ENCODE measurements at places on chromosomes 1 and 21.

GRCh38 chr1:171256940-171257606 lies 8.8 kb downstream of the FMO1 start:
- no peak for DNase-seq

- peak; percentile 48 for DNase-seq
These were observed 154.4 kb downstream of the OMA1 start for GRCh38 chr1:58392083-58392482.

- DNase-seq = no peak
These were observed 78.6 kb downstream of the MORN1 start for GRCh38 chr1:2312515-2313301.

- DNase-seq = no peak
These were observed 483.7 kb downstream of the CAMTA1 start for GRCh38 chr1:7268983-7269382.

DNA sequence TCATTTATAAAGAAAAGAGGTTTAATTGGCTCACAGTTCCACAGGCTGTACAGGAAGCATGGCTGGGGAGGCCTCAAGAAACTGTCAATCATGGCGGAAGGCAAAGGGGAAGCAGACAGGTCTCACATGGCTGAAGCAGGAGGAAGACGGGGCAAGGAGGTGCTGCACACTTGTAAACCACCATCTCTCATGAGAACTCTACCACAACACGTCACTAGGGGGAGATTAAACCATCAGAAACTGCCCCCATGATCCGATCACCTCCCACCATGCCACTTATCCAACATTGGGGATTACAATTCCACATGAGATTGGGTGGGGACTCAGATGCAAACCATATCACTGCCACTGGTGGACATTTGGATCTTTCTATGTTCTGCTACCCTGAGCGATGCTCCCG lies 351.4 kb downstream of the NPHP4 start:
- DNase-seq = no peak

DNA sequence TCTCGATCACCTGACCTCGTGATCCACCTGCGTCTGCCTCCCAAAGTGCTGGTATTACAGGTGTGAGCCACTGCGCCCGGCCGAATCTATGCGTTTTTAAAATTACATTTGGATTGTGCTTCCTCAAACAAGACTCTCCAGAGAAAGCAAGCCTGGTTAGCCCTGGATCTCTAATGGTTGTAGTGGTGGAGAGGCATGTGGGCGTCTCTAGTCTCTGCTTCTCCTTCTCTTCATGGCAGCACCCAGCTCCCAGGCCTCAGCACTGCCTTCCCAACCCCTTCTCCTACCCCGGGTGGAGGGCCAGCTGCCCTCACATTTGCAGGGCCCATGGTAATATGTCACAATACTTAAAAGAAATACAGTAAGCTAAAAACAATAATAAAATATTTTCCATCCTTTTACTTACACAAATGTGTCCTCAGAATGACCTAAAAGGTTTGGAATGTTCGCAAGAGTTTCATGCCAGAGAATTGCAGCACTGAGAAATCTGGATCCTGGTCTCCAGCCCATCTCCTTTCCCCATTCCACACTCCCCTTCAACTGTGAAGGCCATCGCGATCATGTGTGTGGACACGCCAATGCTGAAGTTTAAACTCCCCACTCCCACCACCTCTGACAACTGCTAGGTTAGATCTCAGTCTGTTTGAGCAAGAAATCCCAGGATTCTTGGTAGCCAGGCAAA lies 7.0 kb downstream of the OR14I1 start:
- DNase-seq = no peak

- no peak for DNase-seq
These were observed 13.5 kb downstream of the LDLRAP1 start for GRCh38 chr1:25556791-25557476.

DNA sequence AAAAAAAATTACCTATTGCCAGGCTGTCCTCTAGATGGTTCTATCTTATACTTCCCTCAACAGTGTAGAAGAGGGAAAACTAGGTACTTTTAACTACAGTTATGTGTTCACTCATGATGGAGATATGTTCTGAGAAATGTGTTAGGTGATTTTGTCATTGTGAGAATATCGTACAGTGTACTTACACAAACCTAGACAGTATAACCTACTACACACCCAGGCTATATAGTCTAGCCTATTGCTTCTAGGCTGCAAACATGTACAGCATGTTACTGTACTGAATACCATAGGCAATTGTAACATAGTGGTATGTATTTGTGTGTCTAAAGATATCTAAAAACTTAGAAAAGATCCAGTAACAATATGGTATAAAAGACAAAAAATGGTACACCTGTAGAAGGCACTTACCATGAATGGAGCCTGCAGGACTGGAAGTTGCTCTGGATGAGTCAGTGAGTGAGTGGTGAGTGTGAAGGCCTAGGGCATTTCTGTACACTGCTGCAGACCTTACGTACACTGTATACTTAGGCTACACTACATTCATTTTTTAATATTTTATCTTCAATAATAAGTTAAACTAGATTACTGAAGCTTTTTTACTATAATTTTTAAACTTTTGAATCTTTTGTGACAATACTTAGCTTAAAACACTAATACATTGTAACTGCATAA lies 13.2 kb downstream of the MGST3 start:
- no peak for DNase-seq

GRCh38 chr1:53500204-53501064 lies 41.2 kb downstream of the DMRTB1 start:
- no peak for DNase-seq

- no peak for DNase-seq
These were observed 17.5 kb downstream of the ZMYM4 start for GRCh38 chr1:35285771-35286606.

GRCh38 chr1:165376041-165376810 lies 19.7 kb upstream of the LMX1A start:
- DNase-seq = peak; percentile 40

DNA sequence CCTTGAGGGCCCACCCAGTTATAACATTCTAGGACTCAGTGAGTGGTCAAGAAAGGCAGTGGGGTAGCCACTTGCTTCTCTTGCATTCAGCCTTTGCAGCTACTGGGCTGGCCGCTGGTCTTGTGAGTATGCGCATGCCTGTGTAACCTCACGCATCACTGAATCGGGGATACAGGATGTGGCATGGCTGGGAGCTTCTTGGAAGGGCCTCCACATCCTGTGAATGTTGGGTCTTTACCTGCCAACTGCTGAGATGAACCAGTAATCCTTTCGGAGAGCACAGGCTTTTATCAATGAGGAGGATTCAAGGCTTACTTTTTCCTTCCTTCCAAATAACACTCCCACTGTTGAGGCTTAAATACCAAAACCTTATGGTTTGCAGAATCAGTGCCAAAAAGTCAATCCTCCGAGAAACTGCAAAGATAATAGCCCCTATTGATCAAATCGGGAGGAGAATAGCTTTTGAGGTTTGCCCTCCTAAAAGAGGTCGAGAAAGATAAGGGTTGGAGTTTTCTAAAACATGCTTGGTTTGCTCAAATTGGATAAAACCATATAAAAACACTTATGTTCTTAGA lies 198.9 kb upstream of the UBE2U start:
- no peak for DNase-seq

- DNase-seq = no peak
These were observed 15.0 kb upstream of the IKBKE start for GRCh38 chr1:206455289-206455665.

DNA sequence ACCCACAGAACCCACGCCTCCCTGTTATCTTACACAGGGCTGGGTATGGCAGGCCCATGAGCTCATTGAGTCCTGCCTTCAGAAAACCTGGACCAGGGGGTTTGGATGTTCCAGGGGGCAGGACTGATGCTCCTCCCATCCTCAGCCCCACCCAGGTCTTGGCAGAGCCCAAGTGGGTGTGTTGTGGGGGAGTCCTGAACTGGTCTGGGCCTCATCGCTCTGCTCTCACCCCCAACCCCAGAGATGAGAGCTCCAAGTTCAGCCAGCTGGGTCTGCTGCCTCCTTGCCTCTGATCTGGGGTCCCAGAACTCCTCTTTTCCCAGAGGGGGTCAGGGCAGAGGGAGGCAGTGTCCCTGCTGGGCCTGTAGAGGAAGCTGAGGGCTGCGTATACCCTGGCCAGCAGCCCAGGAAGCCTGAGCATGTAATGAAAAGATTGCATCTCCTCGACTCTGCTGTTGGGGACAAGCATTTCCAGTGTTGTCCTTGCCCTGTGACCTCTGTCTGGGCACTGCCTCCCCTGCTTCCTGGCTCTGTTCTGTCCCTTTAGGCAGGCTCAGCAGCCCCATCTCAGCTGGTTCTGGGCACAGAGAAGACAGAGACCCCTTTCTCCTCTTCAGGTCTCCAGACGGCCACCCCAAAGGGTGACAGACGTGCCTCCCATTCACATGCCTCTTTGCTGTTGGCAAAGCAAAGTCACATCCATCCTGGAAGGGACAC lies 54.7 kb upstream of the EPS8L3 start:
- DNase-seq = peak; percentile 20

DNA sequence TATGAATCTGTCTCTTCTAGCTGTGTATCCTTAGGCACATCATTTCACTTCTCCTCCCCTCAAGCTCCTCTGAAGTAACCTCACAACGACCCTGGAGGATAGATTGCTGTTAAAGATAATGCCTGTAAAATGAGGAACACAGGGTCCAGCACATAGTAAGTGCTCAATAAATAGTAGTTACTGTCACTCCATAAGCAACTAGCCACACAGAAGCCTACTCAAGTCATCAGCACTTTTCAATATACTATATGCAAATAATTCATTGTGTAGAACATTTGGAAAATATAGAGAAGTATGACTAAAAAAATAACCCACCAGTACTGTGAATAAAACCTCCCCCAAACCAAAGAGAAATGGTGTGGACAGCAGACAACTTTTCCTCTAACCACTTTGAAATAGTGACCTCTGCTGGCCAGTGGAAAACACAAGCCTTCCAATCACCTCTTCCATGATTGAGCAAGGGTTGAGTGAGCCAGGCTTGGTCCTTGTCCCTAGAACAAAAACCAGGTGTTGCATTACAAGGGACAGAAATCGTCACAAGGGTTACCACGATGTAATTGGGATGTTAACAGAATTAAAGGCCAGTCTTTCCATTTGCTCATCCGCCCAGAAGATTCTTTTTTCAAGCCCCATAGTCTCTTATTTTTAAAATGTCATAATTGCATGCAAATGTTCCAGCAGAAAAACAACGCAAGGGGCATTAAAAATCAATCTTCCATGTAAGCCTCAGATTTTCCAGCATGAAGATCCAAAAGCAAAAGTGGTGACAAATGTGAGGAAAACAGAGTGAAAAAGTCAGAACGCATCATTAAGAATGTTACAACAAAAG lies 15.7 kb upstream of the GLIS1 start:
- peak; percentile 60 for DNase-seq

- DNase-seq = peak; percentile 60
These were observed 78.6 kb downstream of the POFUT2 start for GRCh38 chr21:45209046-45209445.

- DNase-seq = no peak
These were observed 132.0 kb downstream of the FOXD2 start for GRCh38 chr1:47569681-47570470.

GRCh38 chr1:27402349-27402754 lies 9.9 kb downstream of the GPR3 start:
- DNase-seq = peak; percentile 45

DNA sequence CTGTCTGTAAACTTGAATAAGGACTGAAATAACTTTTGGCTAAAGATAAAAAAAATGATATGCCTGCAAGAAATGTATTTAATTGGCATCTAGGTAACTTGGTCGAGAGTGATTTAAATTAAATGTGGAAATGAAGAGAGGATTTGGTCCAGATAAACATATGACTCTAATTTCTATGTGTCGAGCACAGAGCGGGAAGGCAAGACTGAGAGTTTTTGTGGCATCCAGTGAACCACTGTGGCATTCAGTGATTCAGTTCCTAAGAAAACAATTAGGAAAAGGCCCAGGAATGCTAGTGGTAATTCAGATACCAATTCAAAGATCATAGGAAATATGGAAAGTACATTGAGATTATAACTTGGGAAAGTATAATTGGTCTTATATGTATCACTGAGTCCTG lies 39.6 kb downstream of the PDE4B start:
- no peak for DNase-seq

GRCh38 chr1:86289161-86289560 lies 107.0 kb downstream of the ODF2L start:
- DNase-seq = no peak

- DNase-seq = no peak
These were observed 532.8 kb downstream of the MATN1 start for GRCh38 chr1:30190511-30191153.

DNA sequence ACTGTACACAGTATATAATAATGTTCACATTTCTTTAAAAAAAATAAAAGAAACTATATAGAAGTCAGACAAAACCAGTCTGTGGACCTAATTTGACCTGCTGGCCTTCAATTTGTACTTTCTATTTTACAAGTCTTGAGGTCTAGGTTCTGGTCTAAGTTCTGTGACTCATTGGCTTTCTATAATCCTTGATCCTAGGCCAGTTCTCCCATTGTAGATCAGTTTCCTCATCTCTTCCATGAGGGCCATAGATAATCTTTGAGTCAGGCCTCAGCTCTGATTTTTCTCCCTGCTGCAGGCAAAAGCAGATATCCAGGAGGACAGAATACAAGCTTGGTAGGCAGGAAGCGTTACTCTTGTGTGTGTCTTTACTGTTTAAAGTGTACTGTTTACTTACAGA lies 603.7 kb upstream of the CAMK1G start:
- DNase-seq = no peak

DNA sequence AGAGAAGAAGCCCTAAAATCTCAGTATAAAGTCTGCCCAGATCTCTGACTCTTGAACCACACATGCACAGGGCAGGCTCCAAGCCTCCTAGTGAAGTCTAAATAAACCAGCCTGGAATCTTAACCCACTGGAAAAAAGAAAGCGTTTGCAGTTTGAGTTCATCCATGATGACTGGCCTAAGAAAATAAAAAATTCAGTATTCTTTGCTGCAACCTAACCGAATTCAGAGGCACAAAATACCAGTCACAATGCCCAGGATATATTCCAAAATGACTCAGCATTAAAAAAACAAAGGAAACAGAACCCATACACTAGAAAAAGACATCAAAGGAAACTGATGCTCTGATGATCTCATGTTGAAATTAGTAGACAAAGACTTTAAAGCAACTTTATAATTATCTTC lies 269.2 kb downstream of the SDCCAG8 start:
- DNase-seq = no peak

GRCh38 chr1:228378873-228379460 lies 27.7 kb downstream of the TRIM11 start:
- DNase-seq = no peak

- DNase-seq = no peak
These were observed 31.5 kb downstream of the HMGB4 start for GRCh38 chr1:33895396-33895795.

DNA sequence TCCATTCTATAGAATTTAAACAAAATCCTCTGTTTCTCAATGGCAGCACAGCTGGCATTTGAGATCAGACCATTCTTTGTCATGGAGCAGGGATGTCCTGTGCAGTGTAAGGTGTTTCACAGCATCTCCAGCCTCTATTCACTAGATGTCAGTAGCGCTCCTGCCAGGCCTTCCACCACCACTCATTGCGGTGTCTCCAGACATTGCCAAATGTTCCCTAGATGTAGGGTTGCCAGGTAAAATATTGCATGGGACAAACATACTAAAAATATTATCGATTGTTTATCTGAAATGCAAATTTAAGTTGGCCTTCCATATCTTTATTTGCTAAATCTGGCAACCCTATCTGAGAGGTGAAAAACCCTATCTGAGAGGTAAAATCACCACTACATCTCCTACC lies 11.7 kb downstream of the ITLN2 start:
- DNase-seq = no peak
